ENCODE measurements at places on chromosomes 5 and 9.

- no peak for DNase-seq
Observed at GRCh38 chr9:12091865-12092527, 601.2 kb upstream of the TYRP1 start.

DNA sequence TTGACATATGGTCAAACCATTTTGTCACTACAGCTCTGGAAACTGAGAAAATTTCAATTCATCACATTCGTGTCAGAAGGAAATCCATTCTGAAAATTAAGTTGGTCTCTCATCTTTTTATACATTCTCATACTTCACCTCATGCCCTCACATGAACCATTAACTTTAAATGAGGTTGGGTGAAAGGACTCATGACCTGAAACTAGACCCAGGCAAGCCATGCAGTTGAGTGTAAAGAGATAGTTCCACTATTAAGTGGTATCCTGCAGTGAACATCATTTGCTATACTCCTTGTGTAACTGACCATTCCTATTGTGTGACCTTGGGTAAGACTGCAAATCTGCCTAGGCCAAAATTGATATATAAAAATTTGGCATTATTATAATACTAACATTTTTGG, 299.6 kb upstream of the GRIN3A start:
- no peak for DNase-seq

GRCh38 chr9:130789747-130790672, 45.0 kb upstream of the ABL1 start:
- DNase-seq: no peak

- no peak for DNase-seq
Observed at GRCh38 chr9:117574099-117574498, 130.1 kb upstream of the TLR4 start.

DNA sequence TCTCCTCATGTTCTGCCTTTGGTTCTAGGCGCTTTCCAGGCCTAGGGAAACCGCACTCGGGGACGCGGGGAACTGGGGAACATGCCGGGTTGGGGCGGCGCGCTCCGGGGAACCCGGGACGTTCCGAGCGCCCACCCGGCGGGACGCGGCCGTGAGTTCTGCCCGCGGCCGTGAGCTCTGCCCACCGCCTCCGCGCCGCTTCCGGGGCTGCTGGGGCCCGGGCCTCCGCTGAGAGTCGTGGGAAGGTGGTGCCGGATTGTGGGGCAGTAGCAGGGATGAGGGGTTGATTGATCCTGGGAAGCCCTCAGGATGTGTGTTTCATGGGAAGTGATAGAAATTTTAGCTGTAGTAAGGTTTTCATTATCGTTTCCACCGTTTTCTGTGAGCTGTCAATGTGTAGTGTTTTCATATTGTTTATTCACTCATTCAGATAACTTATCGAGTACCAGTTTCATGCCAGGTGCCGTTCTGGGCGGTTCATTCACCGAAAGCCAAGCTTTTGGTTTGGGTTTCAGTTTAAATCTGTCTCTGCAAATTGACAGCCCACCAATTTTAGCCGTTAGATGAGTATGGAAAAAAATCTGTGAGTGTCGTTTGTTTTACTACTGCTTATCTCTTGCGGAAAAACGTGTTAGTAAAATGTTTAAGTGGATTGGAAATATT, 657 bp downstream of the MTRR start:
- DNase-seq: no peak

DNA sequence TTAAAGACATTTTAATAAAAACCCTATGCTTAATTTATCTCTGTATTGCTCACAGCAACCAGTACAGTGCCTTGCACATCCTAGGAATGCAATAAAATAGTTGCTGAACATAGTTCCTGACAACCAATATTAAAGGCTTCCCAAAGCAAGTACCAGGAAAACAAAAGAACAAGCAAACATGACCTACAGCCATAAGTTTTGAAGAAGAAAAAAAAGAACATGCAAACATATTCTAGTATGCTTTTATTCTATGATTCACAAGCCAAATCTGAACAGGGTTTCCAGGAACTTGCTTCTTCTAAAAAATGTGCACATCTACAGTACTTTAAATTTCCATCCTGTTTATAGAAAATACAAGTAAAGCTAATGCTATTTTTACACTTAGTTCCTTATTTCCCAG, 4.5 kb downstream of the CEMIP2 start:
- no peak for DNase-seq

- no peak for DNase-seq
Observed at GRCh38 chr9:27022920-27023319, 17.4 kb upstream of the LRRC19 start.

- DNase-seq: no peak
Observed at GRCh38 chr5:155934964-155935363, 392.0 kb upstream of the SGCD start.

- no peak for DNase-seq
Observed at GRCh38 chr9:107975426-107976010, 485.9 kb upstream of the KLF4 start.

DNA sequence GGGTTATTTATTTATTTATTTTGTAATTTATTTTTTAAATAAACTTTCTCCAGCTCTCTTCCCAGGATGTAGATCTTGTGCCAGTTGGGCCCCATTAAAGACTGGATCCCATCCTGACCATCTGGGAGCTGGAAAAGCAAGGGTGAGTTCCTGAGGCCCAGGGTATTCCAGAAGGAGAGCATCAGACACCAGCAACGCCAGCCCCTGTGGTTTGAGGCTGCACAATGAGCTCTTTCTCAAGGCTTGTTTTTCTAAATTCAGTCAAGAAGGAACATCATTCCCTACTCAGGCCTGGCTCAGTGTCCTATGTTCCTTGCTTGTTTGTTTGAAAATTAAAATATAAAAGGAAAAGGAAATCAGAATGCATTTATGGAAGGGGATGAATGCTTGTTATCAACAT, 313.3 kb downstream of the EBF1 start:
- DNase-seq: no peak

DNA sequence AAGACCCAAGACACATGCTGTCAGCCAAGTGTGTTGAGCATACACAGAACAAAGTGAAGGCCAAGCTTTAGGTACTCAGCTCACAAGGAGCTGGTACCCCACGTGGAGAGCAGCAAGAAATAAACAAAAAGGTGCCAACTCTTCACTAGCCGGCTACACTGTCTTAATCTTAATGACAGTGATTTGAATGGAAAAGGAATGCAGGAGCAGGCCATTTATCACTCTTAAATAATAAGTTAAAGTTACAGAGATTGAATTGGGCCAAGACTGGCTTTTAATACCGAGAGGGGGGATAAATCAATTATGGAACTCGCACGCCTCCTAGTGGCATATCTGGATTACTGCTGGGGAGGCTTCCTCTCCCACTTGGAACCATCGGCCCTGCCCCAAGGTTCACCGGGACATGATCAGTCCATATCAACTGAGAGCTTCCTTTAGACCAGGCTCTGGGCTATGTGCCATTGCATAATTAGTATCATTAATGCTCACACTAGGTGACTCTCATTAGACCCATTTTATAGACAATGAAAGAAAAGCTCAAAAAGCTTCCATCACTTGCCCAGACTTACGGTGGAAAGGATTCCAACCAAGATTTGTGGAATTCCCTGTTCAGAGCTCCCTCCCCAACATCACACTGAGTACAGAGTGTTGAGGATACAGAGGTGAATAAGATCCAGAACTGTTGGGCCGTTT, 94.0 kb downstream of the ACTL7B start:
- no peak for DNase-seq

All from CD4-positive, alpha-beta T cell treated with Interleukin-6 at 100 ng/mL for 8 hours (primary cell).